ENCODE measurements at places on chromosomes 11 and 22. TPM values are rescaled to one million over a fixed set of nuclear protein-coding genes. Genes with fewer than 3 reads are reported as not detected.

DNA sequence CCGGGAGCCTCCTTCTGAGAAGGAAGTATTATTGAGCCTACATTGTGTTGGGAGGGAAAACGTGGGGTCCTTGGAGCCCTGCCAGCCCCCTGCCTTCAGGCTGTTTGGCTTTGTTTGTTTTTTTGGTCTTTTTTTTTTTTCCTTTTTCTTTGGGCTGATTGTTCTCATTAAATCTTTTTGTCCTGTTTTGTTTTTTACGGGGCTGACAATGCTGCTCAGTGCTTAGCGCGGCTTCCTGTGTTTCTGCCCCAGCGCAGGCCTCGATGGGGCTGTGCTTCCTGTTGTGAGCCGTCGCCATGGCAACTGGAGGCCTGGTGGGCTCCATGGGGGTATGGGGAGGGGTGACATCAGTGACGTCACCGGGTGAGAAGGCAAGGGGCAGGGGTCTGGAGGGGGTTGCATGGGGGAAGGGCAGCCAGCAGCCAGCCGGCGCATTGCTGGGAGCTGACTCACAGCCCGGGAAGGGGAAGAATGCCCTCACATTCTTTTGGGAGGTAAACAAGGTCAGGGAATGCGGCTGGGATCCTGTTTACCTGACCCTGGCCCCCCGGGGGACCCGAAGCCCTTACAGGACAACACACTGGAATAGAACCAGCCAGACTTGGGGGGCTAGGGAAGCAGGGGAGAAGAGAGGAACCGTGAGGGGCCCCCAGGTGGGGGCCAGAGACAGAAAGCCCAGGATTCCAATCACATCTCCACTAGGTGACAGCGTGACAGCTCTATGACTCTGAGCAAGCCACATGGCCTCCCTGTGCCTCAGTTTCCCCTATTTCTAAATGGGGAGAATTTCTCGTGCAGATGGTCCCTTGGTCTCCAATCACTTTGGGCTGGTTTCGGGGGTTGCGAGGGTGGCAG lies 22.2 kb upstream of the CBX7 start:
- DNase-seq: peak; percentile 95

- DNase-seq: no peak
Measured at GRCh38 chr22:37335806-37336199, 53.5 kb downstream of the CYTH4 start.

Gene CCDC157
- 0.71 TPM for total RNA-seq

DNA sequence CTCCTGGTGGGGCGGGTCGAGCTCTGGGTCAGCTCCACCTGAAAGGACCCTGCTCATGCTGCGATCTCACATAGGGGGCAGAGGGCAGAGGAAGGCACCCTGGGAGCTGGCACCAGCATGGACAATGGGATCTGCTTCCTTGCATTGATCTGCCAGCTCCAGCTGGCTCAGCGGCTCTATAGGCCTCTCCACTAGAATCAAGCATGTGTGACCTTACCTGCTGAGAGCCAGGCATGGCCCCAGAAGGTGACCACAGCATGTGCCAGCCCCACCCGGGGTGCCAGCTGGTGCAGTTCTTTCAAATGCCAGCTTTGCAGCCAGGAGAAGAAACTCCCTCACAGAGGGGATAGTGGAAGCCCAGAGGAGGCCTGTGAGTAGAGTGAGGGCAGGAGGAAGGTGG lies 22.0 kb upstream of the KLHL35 start:
- DNase-seq: no peak

Gene HOATZ
- total RNA-seq: not detected

Gene APOA1
- total RNA-seq: 7.0 TPM

- DNase-seq: no peak
Measured at GRCh38 chr11:102614031-102614430, 11.1 kb downstream of the MMP20 start.

Gene LINC01488
- total RNA-seq: not detected

GRCh38 chr11:93648158-93648557 lies 13.3 kb upstream of the CEP295 start:
- no peak for DNase-seq

- no peak for DNase-seq
Measured at GRCh38 chr11:123640677-123641494, 13.5 kb downstream of the SCN3B start.

DNA sequence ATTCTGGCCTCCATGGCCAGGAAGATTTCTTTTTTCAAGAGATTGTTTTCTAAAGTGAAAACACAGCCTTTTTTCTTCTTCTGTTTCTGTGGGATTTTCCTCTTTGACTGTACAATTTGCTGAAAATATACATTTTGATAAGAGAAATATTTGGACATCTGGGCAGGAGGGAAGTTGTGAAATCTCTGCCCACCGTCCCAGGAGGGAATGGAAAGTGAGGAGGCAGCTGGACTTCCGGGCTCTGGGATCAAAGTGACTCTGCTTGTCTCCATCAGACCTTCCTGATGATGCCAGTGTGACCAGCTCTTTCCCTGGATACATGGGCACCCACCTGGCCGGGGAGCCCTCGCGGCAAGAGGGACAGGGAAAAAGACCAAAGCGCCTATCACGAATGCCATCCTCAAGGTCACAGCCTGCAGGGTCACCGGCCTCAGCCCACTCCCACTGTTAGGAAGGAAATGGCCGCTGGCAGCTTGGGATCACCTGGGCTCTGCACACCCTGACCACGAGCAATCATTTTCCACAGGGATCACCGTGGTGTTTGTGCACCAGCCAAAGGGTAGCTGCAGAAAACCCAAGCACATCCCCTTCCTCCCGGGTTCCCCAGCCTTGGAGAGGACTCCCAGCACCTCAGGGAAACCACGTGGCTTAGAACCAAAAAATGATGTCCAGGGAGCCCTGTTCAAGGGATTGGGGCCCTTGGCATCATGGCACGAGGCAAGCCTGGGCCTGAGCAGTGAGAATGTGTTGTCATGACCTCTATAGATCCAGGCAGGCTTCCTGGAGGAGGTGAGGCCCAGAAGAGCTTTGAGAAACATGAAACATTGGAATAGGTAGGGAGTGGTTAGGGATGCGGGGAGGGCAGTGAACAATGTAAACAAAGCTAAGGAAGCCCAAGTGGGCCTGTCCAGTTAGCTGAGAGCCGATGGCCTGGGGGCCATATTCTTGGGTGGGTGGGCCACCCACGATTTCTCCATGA lies 29.1 kb upstream of the CCND1 start:
- no peak for DNase-seq

Gene TSSK2
- total RNA-seq: not detected

- peak; percentile 99 for DNase-seq
Measured at GRCh38 chr11:125111343-125112207, at the start of gene TMEM218. TSS of gene TMEM218 (minus strand) at chr11:125111626. CDS start at chr11:125102241, 9,385 bp downstream.

GRCh38 chr11:132278801-132279574 lies 908.6 kb downstream of the NTM start:
- no peak for DNase-seq

- peak; percentile 48 for DNase-seq
Measured at GRCh38 chr22:44357966-44358465, 45.3 kb upstream of the SHISAL1 start.

Measured in sciatic nerve (tissue), 2 donors.